ENCODE measurements at places on chromosomes 6 and 20.

DNA sequence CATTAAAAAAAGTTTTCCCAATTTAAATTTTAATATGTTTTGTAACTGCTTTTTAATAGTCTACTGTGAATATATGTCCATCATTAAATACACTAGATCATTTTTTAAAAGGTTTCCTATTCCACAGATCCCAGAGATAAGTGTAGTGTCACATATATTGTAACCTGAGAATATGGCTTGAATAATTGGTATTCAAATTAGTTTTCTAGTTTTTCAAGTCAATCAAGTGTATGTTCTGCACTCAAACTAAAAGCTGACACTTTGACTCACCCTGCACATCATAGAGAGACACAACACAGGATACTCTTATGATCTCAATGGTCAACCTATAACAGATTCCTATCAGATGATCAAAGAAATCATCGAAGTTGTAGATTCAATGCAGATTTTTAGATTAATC, 49.1 kb downstream of the ZHX3 start:
- DNase-seq = no peak

DNA sequence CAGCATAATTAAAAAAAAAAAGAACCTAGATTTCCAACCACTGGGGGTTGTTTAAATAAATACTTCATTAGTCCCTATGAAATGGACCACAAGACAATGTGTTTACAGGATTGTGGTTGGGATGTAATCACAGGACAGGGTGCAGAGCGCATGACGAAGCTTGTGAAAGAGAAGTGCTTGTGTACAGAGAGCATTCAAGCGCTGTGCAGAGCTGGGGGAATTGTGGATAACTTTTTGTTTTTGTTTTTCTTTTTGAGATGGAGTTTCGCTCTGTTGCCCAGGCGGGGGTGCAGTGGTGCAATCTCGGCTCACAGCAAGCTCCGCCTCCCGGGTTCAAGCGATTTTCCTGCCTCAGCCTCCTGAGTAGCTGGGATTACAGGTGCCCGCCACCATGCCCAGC, 22.3 kb downstream of the LAMA5 start:
- no peak for DNase-seq

DNA sequence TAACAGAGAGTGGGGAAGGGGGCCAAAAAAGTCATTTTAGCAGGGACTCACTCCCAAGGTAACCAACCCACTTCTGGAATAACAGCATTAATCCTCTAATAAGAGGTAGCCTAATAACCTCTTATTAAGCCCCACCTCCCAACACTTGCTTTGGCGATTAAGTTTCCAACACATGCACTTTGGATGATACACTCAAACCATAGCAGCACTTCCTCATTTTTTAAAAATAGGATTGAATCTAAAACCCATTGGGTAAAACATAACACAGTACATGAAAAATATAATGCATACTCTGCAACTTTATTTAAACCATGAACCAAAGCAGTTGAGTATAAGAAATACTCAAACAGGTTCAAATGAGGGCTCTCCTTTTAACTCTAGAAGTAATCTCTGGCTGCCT, 318.3 kb downstream of the HACE1 start:
- no peak for DNase-seq

DNA sequence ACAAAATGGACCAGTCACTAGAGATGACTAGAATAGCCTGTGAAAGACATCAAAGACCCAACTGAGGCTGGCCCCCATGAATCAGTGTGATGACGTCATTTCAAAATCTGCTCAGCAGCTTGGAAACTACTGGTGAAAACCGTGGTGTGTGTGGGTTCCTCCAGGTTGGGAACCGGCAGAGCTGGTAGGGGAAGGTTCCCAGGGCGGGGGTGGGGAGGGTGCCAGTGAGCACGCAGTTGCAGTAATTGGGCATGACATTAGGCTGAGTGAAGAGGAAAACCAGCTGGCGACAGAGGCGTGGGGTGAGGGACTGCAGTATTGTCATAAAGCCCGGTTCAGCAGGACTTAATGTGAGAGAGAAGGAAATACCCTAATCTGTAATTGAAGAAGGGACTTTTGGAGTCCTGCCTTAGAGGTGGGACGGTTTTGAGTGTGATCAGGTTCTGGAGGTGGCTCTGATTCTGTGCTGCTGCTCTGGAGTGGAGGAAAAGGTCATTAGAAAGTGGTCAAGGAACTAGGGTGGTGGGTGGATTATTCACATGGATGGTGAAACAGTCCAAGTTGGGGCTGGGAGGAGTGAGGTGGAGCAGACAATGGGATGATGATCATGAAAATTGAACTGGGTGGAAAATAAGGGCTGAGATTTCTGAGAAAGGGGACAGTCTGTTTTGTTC, 52.0 kb upstream of the MTHFD1L start:
- DNase-seq = peak; percentile 71

GRCh38 chr6:56771189-56771588, 128.5 kb upstream of the DST start:
- DNase-seq = no peak

DNA sequence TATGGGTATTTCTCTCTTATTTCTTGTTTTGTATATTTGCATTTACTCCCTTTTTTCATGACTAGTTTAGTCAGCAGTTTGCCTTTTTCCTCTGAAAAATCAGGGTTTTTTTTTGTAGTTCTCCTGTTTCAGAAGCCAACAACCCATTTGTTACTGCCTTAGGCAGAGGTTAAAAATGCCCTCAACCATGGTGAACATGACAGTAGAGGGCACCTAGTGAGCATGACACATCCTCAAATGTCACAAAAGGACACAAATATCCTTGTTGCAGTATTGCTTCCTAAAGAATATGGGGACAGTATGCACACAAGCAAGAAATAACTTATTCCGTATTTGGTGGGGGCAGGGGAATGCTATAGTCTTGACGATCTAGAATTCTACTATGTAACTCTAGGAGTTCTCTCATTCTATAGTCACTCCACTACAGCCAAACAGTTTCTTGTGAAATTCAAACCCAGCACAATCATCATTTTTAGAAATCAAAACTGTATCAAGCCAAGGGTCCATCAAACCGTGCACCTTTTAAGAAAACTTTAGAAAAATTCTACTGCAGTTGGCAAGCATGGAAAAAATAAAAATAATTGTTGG, 47.0 kb downstream of the GOPC start:
- DNase-seq = peak; percentile 10

GRCh38 chr20:4671015-4671414, 50.7 kb upstream of the PRND start:
- DNase-seq = no peak

DNA sequence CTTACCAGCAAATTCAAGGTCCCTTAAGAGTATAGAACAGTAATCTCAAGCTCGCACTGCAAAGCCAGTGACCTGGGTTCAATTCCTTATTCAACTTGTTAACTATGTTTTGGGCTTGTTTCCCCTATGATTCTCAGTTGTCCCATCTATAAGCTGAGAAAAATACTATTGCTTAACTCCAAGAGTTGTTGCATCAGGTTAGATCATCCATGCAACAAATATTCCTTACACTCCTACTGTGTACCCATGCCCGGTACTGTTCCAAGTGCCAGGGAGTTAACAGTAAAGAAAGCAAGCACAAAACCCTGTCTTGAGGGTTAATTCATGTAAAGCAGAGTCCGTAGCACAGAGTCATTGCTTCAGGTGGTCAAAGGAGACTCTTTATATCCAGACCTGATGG, 247.3 kb downstream of the MAFB start:
- DNase-seq = no peak

- DNase-seq = no peak
These were observed 284.2 kb downstream of the BTBD9 start for GRCh38 chr6:38355519-38355918.

- DNase-seq = peak; percentile 14
These were observed 34.1 kb downstream of the CDC40 start for GRCh38 chr6:110214338-110214737.

- no peak for DNase-seq
These were observed 255.1 kb downstream of the CDH26 start for GRCh38 chr20:60213126-60213893.

- DNase-seq = no peak
These were observed 7.5 kb downstream of the FAXC start for GRCh38 chr6:99341862-99342455.

GRCh38 chr6:167467793-167468431, 143.0 kb downstream of the TTLL2 start:
- DNase-seq = no peak

- no peak for DNase-seq
These were observed 57.4 kb upstream of the TFAP2D start for GRCh38 chr6:50655848-50656453.

GRCh38 chr6:41021832-41022231, 17.2 kb downstream of the UNC5CL start:
- no peak for DNase-seq

DNA sequence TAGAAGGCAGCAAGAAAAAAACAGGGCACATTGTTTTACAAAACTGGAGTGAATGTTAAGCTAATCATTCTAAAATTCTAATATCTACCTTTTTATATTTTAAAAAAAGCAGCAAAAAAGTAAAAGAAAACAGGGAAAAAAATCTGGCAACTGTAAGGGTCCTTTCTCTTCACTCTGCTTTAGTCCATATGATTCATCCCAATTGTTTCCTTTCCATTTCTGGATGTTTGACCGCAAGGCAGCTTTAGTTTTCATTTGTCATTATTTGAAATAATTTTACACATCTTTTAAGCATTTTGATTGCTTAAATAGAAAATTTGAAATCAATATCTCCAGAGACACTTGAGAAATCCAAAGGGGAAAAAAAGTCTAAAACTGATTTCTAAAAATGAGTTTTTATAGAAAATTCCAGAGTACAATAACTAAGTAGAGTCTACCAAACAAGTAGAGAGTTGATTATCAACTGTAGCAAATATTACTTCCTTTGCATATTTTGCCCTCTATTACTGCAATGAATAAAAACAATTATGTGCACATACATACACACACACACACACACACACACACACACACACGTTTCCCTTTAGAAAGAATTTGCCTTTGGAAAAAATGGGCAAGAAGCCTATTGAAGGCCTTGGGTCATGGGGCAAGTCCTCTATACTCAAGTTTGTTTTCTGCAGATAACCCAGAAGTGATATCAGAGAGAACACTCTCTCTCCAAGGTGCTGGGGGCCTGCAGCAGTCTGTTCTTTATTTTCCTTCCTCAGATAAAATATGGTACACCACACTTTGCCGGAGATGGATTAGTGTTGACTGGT, 259.7 kb downstream of the HACE1 start:
- no peak for DNase-seq

DNA sequence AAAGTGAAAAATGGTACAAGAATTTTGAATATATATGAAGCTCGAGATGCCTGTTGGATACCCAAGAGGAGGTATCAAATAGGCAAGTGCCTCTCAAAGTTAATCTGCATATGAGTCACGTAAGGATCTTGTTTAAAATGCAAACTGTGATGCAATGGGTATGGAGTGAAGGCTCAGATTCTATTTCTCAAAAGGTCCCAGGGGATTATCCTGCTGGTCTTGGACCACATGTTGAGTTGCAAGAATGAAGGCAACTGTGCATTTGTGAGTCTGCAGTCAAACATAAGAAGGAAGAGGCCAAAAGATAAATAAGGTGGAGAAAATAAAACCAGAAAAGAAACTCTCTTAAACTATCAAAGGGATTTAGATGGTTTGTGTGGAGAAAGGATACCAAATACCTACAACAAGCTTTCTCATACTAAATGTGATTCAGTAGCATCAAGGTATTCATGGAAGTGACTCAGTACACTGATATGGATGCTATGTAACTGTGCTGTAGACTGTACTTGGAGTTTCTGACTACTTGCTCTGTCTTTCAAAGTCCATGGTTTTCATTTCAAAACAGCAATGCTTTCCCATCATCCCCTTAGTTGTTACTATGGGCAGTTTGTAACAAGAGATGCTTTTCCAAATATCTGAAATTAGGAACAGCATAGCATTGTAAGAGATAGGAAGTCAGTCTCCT, 106.3 kb downstream of the GFRAL start:
- DNase-seq = no peak

DNA sequence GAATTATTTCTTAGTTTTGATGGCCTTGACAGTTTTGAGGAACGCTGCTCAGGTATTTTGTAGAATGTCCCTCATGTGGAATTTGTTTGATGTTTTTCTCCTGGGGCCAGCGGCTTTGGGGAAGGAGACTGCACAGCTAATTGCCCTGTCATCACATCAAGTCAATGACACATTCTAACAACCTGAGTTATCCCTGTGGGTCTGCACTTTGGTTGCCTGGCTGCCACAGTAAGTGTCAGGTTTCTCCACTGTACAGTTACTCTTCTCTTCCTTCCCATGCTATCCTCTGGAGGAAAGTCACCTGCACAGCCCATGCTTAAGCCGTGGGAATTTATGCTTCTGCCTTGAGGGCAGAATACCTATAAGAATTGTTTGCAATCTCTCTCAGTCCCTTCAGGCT, 1.4 kb upstream of the TREML4 start:
- DNase-seq = no peak

GRCh38 chr6:127576874-127577273, at the start of gene C6orf58:
TSS of gene C6orf58 (plus strand) at chr6:127577174. CDS start at chr6:127577186, 12 bp downstream.
- no peak for DNase-seq

GRCh38 chr20:48017509-48017908, 232.2 kb upstream of the SULF2 start:
- no peak for DNase-seq

GRCh38 chr20:62911701-62912280, 14.5 kb downstream of the DIDO1 start:
- DNase-seq = no peak

- no peak for DNase-seq
These were observed 12.0 kb downstream of the RTN4IP1 start for GRCh38 chr6:106617302-106617701.

GRCh38 chr6:4488389-4488788, 287.8 kb upstream of the CDYL start:
- DNase-seq = no peak

DNA sequence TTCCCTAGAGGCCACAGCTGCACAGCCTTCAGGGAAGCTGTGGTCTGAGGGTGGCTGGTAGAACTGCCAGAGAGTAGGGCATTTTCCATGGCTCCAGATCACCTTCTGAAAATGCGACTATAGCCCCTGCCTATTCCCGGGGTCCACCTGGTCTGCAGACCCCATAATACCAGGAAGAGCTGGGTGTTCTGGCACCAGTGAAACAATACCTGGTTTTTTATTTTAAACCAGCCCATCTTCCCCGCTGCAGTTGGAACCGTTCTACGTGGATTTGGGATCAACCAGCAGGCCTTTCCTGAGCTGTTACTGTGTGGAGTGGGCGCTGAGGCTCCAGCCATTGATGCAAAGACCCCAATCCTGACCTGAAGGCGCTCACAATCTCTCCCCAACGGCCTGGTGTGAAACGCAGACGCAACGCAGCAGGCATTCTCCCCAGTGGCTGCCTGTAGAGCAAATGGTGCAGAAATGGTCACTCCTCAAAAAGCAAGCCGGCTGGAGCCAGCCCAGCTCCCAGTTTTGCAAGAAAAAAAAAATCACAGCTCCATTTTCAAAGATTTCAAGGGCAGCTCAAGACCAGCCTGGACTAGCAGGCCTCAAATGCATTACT, 11.3 kb downstream of the NPEPL1 start:
- DNase-seq = no peak

GRCh38 chr6:111774346-111774703, 98.9 kb downstream of the FYN start:
- no peak for DNase-seq

GRCh38 chr6:82772851-82773717, 292.6 kb downstream of the UBE3D start:
- peak; percentile 57 for DNase-seq

Data from retina (tissue), 1 donor.